ENCODE measurements at places on chromosomes 16 and 17. TPM values are rescaled to one million over a fixed set of nuclear protein-coding genes. Genes with fewer than 3 reads are reported as not detected.

ITGAL gene
- polyA plus RNA-seq, result 4.1 TPM

TMEM88 gene
- 32.6 TPM for polyA plus RNA-seq

KRTAP17-1 gene
- not detected for polyA plus RNA-seq

GRCh38 chr17:44361292-44362260, 2.1 kb downstream of the FAM171A2 start:
- DNase-seq, result no peak

DNA sequence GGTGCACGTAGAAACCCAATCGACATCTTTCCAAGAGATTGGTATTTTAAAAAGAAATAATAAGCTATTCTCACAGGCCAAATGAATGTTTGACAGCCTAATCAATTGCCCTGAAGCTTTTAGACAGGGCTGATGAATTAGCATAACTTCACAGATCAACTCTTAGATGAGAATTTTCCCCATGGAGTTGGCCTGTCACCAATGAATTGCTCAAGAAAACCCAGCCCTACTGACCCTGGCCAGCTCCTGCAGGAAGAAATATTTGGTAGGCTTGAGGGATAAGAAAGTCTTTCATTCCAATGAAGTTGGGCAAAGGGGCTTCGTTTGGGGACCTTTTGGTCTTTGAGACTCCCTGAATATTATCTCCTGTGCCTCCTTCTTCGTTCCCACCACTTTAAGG, 23.4 kb upstream of the SEC14L1 start:
- DNase-seq, result no peak

All from hindlimb muscle (tissue), 1 donor.